Neural progenitor cell (in vitro differentiated cells): ENCODE measurements at places on chromosomes 13 and 19. TPM values are rescaled to one million over a fixed set of nuclear protein-coding genes. Genes with fewer than 3 reads are reported as not detected.

GRCh38 chr13:109881347-109881725 is 95.0 kb upstream of the IRS2 start:
- no peak for DNase-seq

- DNase-seq, result no peak
Measured at GRCh38 chr19:47123406-47123805, 7.2 kb upstream of the SAE1 start.

- no peak for DNase-seq
Measured at GRCh38 chr19:17419154-17419620, 660 bp upstream of the MVB12A start.

- no peak for DNase-seq
Measured at GRCh38 chr13:66399873-66400272, 830.3 kb downstream of the PCDH9 start.

- no peak for DNase-seq
Measured at GRCh38 chr19:40416918-40417642, 3.9 kb upstream of the PRX start.

DNA sequence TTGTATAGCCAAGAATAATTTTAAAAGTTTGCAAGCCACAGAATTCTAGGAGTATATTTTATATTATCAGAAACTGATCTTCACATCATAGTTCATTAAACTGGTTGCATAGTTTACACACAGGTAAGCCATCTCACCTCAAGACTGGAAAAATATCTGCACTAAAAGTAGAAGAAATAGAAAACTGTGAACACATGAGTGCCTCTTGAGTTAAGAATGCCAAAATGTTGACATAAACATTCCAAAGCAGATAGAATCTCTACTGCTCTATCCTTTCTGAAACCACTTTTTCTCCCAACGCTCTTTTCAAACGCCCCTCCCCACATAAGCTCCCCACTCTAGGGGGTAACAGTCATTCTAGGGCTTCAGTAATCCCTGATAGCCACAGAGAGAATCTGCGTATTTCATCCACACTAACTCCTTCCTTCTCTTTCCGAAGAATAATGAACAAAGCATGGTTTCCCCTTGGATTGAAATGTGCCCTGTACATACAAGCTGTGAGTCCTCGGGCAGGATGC is 201.5 kb downstream of the IRS2 start:
- peak; percentile 11 for DNase-seq

DNA sequence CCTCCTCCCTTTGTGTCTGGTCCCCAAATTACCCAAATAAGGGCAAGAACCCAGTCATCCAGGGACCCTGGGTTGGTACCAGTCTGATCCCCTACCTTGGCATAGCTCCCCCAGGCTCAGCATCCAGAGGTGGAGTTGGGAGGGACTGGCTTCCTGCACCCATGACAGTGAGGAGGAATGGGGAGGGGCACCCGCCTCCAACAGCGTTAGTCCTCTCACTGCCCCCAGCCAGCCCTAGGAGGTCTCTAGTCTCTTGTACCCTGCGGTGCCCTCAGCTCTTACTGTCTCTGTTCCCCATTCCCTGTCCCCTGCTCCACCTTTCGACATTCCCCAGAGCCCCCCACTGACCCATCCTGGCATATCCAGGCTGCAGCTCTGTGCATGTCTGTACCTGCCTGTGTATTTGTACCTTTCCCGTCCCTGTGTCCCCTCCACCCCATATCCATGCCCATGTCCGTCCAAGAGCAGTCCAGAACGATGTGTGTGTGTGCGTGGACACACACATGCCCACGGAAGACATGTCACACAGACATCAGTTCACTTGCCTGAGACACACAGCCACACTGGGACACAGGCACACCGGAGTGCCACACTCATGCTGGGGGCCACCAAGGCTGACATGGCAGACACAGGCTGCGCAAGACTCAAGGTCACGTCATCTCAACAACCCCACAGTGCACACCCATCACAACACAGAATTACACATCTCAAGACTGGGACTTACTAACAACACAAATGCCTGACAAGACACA is 17.8 kb downstream of the ERFL start:
- no peak for DNase-seq

GRCh38 chr13:35518337-35518946 is 42.0 kb upstream of the MAB21L1 start:
- no peak for DNase-seq

- DNase-seq, result no peak
Measured at GRCh38 chr19:40279120-40279551, 6.0 kb downstream of the AKT2 start.

DNA sequence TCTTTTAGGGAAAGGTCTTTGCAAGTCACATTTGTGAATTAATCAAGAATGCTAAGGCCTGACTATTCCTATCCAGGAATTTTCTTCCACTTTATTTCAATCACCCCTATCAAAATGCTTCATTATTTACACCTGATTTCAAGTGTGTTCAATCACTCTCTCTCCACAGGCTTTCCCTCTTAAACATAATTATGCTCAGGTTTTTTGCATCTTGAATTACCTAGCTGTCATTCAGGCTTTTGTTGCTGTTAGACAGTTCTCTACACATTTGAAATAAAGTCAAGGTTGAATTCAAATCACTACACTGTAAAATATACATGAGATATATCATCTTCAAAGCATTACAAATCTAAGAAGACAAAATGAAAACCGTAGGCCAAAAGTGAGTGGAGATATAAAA is 941.3 kb upstream of the SLITRK1 start:
- DNase-seq, result no peak

GRCh38 chr13:29713839-29714238 is 118.4 kb upstream of the SLC7A1 start:
- DNase-seq, result no peak

GRCh38 chr19:55206664-55207500 is 2.4 kb downstream of the PTPRH start:
- peak; percentile 77 for DNase-seq

GRCh38 chr19:3006075-3006767 is 22.9 kb downstream of the TLE2 start:
- DNase-seq, result no peak

DNA sequence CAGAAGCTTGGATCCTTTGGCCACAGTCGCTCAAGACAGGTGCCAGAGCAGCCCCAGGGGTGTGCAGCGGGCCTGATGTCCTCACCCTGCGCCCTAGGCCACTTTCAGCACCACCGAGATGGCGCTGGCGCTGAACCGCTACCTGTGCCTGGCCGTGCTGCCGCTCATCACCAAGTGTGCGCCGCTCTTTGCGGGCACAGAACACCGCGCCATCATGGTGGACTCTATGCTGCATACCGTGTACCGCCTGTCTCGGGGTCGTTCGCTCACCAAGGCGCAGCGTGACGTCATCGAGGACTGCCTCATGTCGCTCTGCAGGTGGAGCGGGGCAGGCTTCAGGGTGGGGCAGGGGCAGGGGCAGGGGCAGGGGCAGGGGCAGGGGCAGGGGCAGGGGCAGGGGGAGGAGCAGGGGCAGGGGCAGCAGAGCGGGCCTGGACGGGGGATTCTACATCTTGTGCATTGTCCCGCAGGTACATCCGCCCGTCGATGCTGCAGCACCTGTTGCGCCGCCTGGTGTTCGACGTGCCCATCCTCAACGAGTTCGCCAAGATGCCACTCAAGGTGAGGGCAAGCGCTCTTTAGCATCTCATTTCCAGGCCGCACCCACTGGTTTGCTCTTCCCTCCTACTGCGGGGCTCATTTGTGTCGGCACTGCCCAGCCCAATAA is 69.1 kb downstream of the RYR1 start:
- DNase-seq, result no peak

DNA sequence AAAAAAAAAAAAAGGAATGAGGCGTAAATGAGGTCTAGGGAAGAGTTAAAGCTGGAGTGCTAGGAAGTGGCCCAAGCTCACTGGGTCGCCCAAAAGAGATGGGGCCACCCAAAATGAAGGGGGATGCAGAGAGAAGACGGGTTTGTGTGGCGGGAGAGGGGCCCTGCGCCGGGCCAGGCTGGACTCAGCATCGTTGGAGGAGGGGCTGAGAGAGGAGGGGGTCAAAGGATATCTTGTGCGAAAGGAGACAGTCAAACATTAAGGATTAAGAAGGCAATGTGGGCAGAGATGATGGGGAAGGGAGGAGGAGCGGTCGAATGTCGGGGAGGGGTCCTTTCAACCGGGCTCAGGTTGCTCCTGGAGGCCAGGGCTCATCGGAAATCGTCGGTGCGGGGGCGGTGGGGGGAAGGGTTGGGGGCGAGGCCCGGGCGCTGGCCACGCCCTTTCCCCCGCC is 825 bp upstream of the CARM1 start:
- no peak for DNase-seq

DNA sequence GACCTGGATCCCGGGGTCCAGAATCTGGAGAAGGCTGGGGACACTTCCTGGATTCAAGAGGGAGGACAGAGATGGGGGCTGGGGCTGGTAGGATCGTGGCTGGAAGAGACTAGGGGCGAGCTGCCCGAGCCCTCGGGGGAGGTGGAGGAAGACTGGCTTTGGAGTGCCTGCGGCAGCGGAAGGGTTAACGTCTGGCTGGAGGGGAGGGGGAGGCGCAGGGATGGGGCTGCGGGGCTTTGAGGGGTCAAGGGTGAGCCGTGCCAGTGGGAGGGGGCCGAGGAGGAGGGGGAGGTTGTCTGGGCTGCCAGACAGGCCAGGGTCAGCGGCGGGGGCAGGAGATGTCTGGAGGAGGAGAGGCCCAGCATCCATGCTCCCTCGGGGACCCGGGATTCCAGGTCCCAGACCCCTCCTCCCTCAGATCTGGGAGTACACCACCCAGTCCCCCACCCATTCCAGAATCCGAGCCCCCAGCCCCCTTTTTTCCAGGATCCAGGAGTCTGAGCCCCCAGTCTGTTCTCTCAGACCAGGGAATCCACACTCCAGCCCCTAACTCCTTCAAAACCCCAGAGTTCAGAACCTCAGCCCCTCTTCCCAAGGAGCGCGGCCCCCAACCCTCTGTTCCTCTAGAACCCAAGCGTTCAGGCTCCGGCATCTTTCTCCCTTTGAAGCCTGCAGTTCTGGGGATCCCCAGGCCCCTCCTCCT is 3.2 kb upstream of the SPACA6 start:
- peak; percentile 77 for DNase-seq

Gene ADGRE3
- not detected in 2 replicates for total RNA-seq

Gene S1PR4
- not detected in 2 replicates for total RNA-seq

Gene ZNF578
- total RNA-seq, result 3.8 and 9.7 TPM in 2 replicates

Gene MYO1F
- 0.09 and 0.15 TPM in 2 replicates for total RNA-seq

Gene MED4
- total RNA-seq, result 34.5 and 65.9 TPM in 2 replicates

Gene ZNF345
- total RNA-seq, result 11.7 and 18.1 TPM in 2 replicates

Gene RNF17
- not detected in 2 replicates for total RNA-seq

Gene KIR3DL1
- not detected in 2 replicates for total RNA-seq

Gene STK11
- 27.4 and 67.3 TPM in 2 replicates for total RNA-seq

Gene RNF225
- 0.62 TPM in 1 of 2 replicates, not detected in the other for total RNA-seq

Gene TEX29
- 0.65 TPM in 1 of 2 replicates, not detected in the other for total RNA-seq

Gene SGTA
- 30.9 and 75.4 TPM in 2 replicates for total RNA-seq

Gene KIR2DL1
- total RNA-seq, result not detected in 2 replicates
